ENCODE measurements at places on chromosomes 1 and 21.

- DNase-seq = peak; percentile 69
These were observed 106.4 kb downstream of the TBX19 start for GRCh38 chr1:168386949-168387586.

DNA sequence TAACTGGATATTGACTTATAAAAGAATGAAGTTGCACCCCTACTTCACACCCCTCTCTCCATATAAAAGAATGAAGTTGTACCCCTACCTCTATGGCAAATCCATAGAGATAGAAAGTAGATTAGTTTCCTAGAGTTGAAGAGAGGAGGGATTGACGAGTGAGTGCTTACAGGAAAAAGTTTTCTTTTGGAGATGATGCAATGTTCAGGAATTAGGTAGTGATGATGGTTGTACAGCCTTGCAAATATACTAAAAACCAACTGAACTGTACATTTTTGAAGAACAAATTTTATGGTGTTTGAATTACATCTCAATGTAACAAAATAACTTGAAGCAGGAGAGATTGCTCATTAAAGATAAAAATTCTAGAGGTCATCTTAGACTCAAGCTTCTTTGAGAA, 272.9 kb downstream of the GPR52 start:
- DNase-seq = no peak

DNA sequence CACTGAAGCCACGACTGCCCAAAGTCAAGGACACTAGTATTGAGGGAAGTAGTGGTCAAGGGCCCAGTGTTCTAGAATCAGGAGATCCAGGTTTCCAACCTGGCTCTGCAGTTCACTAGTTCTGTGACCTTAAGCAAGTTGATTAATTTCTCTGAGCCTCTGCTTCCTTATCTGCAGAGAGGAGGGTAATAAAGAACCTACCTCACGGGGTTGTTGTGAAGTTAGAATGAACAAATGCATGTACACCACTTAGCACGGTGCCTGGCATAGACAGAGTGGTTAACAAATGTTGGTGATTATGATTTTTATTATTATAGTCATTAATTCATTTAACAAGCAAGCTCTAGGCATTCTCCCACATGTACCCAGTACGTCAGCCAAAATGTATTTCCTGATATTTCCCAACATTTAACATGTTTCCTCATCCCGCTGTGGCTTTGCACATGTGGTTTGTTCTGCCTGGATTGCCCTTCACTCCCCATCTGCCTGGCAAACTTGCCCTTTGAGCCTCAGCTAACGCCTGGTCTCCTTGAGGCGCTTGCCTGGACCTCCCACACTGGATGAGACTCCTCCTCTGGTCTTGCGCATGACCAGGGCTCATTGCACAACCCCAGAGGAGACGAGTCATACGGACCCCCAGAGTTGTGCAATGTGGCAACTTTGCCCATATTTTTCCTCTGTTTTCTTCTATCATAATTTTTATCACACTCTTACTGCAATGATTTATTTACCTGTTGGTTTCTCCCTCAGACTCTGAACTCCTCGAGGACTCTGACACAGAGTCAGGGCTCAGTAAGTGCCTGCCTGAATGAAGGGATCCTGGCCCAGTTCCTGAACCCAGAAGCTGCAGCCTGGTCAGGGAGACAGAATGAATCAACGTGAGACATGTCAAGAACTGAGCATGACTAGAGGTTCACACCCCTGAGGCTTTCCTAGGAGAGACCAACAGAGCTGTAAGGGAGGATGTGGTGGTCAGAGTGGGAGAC, 20.7 kb upstream of the MFSD2A start:
- no peak for DNase-seq

- no peak for DNase-seq
These were observed at the start of the genes SHE and TDRD10 for GRCh38 chr1:154502066-154502743. Gene SHE (minus strand): TSS chr1:154502412. CDS start chr1:154502026, 386 bp downstream. Gene TDRD10 (plus strand): TSS chr1:154502219. CDS start chr1:154506904, 4,685 bp downstream.

DNA sequence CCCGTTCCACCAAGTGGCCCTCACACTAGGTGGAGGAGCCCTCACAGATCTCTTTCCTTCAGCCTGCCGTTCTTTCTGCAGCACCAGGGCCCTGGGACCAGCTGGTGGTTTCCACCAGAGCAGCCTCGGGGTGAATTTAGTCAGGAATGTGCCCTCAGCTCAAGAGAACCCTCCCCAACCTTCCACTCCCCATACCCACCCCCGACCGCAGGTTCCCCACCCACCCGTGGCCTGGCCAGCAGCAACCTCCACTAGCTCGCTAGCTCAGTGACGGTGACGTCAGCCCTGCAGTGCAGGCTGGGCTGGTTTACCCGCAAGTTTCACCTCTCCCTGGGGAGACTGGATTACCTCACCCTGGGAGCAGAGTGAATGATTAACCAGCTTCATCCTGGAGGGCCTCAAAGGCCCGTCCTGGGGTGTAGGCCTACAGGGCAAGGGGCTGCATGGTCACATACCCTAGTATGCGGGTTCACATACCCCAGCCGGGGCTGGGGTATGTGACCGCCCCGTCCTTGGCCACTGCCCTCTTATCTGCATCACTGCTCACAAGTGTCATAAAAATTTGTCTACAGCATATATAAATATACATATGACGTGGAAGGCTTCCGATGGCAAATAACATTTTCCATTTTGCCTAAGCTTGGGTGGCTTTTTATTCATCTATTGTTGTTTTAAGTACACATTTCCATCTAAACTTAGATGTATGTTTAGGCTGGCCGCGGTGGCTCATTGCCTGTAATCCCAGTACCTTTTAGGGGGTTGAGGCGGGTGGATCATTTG, 24.5 kb downstream of the ELF3 start:
- DNase-seq = peak; percentile 11

- DNase-seq = no peak
These were observed 5.0 kb downstream of the PLPPR4 start for GRCh38 chr1:99269321-99269720.

DNA sequence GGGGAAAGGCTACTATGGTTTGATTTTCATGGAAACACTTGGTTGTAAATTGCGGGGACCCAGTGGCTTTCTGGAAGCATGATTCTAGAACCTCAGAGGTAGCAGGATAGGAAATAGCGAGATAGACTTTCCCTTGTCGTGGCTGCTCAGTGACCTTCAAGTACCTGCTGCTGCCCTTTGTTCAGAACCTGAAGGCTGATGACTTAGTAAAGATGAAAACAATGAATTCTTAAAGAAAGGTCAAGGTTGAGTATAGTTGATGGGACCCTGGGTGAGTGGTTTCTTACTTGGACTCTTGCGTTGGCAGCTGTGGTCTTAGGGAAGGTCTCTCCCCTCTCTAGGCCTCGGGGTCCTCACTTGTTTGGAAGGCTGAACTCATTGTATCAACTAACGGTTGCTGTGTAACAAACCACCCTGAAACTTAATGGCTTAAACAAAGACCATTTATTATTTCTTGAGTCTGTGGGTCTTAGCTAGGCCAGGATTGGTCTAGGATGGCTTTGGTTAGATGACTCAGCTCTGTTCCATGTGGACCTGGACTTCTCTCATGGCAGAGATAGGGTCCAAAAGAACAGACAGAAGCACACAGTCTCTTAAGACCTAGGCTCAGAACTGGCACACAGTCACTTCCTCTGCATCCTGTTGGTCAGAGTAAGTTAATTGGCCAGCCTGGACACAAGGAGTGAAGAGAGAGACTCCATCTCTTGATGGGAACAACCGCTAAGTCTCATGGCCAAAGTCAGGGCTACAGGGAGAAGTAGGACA, 89.2 kb upstream of the SELENON start:
- no peak for DNase-seq

DNA sequence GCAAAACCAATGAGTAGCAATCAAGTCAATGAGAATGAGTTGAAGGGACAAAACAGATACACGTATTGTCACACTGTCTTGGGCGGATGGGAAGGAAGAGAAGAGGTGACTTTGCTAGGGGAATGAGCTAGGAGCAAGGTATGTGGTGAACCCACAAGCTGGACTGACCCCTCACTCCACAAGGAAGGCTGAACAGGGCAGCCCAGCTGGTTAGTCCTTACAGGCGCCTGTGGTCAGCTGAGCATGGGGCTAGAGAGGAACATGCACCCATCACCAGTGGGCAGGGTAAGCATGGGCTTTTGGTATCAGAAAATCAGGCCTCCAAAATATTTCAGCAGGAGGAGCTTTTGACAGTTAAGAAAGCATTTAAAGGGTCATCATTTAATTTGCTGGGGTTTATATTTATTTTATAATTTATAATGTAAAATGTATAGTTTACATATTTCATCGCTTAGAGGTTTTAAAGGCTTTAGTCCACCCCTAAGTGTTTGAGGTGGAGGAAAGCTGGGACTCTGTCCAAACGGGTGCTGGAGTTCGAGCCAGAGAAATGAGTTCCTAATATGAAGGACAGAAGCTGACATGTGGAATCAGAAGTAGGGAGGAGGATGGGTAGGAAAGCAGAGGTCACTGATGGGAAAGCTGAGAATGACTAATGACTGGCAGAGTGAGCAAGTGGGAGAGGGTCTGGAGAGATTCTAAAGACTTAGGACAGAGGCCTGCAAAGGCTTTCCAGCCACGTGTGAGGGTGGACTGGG, 22.0 kb upstream of the ACBD6 start:
- DNase-seq = no peak

DNA sequence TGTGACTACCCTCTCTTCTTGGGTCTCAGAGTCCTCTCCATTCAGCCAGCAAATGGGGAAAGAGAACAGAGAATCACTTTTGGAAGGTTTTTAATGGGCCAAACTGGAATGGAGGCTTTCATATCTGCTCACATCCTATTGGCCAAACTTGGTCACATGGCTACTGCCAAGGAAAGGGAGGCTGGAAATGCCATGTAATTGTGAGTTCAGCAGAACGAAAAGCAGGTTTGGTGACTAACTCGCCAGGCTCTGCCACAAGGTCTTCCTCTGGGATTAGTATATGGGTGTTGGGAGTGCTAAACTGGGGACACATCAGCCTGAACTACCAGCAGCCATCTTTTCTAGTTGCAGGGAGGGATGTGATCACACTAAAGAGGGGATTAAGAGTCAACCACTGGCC, 19.2 kb downstream of the RD3 start:
- no peak for DNase-seq

GRCh38 chr1:195664628-195665027, 943.6 kb downstream of the KCNT2 start:
- DNase-seq = no peak

GRCh38 chr1:53739109-53739681, at the start of gene GLIS1:
Gene GLIS1 (minus strand): TSS chr1:53739164. CDS start chr1:53738064, 1,100 bp downstream.
- peak; percentile 67 for DNase-seq

DNA sequence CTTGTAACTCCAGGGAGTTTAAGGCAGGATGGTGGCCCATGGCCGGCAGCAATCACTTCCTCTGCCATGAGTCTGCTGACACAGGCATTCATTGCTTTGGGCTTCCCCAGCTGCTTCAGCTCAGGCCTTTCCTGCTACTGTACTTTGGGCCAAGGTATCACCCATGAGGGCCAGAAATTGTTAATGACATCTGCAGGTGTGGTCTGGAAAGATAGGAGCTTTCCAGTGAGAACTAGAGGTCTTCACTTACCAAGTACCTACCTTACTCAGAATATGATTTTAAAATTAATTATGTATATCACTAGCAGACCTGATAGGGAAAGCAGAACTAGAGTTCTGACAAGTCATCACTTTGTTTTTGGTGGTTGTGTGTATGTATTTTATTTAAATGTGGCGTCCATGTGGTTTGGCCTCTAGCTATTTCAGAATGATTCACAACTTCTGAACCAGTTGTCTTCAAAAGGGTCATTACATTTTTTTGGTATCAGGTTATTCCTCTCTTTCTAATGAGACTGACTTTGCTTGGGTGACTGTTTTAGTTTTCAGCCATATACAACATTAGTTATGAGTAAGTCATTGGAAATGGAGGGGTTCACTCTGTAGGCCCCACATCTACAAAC, 2.7 kb downstream of the RGL1 start:
- no peak for DNase-seq

DNA sequence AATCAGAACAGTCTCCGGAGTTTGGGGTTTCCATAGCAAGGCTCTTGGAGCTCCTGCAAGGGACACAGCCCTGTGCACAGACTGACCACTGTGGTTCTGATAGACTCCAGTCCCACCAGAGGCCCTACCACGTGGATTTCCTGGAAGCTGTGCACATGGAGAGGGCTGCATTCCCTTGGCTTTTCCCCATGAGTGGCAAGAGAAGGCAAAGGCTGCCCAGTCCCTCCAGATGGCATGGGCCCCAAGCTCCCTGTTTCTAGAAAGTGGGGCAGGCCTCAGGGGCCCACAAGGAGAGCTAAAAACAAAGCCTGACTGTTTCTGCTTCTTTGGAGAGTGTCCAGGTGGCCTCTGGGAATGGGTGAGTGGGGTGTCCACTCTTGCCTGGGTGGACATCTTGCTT, 87.5 kb downstream of the DDX20 start:
- no peak for DNase-seq

GRCh38 chr1:47814612-47815395, 182.4 kb downstream of the TRABD2B start:
- DNase-seq = no peak

GRCh38 chr21:42129300-42130266, 58.5 kb downstream of the UMODL1 start:
- no peak for DNase-seq

GRCh38 chr1:169794530-169795416, at the start of gene METTL18:
Gene METTL18 (minus strand): TSS chr1:169794907. CDS start chr1:169793695, 1,212 bp downstream.
- DNase-seq = peak; percentile 80

DNA sequence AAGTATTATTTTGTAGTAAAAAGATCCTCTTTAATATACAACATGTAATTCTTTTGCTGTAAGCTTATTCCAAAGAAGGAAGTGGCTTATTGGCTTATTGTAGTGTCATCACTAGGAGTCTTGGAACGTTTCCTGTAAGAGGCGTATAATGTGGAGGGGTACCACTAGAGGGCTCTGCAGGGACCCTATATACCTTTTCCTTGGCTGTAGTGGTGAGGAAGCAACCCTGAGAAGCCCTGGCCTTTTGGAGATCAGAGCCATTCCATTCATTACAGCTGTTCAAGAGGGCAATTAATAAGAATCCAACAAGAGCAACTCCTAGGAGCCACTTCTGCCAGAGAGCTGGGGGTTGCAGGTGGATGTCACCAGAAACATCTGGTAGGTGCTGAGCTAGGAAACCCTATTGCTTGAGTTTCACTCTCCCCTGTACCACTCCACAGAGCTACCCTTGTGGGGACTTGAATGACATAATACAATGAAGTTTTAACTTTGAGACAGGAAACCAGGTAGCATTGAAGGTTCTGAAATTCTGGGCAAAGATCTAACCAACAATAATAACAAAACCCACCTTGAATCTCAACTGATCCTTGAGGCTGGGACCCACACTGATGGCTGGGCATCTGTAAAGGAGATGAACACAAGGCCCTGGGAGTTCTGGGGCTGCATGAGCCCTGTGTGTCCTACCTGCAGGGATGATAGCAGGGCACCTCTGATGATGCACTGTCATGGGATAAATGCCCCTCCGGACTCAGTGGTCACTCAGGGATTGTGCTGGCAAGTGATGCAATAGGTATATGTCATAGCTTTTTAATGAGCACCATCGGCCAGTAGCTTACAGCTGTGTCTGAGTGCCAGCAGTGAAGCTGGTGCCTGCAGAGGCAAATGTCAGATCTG, 160.2 kb upstream of the COA6 start:
- no peak for DNase-seq

DNA sequence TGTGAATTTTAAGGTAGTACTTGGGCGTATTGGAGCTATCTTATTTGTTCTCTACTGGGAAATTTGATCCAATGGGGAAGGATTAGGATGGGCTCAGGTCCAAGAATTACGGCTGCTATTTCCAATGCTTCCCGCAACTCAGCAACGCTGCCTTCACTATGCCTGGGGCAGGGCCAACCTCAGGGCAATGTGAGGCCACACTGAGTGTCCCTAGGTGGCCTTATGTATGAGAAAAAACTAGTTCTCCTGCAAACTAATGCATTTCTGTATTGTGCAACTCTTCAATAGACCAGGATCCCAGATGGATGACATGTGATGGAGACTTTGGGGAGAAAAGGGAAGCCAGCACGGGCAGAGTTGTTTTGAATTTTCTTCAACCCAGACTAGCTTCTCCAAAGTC, 168.1 kb downstream of the DUSP10 start:
- DNase-seq = no peak

- DNase-seq = no peak
These were observed 78.6 kb downstream of the LAMC1 start for GRCh38 chr1:183101841-183102276.
